Tongue (tissue), 3 donors: ENCODE measurements at places on chromosomes 6 and 20. TPM values are rescaled to one million over a fixed set of nuclear protein-coding genes. Genes with fewer than 3 reads are reported as not detected.

The HCRTR2 gene
- total RNA-seq: not detected

The KIFC1 gene
- 12.2 TPM for total RNA-seq

The AGER gene
- 4.8 TPM for total RNA-seq

The STX11 gene
- 2.8 TPM for total RNA-seq

The ADISSP gene
- 13.5 TPM for total RNA-seq

The PHACTR3 gene
- 8.5 TPM for total RNA-seq

DNA sequence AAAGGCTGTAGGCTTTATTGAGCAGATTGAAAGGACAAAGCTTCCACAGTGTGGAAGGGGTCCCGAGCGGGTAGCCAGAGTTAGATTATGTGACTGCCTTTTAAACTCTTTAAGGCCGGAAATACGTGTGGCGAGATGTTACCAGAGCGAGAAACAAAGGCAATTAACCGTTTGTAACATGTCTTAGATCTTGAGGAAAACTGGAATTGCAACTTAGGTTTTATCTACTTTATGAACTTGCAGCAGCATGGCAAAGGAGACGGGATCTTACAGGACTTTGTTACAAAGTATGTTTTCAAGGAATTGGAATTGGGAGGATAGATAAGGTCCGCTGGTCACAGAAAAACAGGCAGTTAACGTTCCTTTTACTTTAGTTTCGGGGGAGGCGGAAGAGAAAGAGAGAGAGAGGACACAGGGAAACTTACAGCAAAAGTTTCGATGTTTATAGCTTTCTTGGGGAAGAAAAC lies 594.7 kb upstream of the ADGRB3 start:
- peak; percentile 1 for DNase-seq

DNA sequence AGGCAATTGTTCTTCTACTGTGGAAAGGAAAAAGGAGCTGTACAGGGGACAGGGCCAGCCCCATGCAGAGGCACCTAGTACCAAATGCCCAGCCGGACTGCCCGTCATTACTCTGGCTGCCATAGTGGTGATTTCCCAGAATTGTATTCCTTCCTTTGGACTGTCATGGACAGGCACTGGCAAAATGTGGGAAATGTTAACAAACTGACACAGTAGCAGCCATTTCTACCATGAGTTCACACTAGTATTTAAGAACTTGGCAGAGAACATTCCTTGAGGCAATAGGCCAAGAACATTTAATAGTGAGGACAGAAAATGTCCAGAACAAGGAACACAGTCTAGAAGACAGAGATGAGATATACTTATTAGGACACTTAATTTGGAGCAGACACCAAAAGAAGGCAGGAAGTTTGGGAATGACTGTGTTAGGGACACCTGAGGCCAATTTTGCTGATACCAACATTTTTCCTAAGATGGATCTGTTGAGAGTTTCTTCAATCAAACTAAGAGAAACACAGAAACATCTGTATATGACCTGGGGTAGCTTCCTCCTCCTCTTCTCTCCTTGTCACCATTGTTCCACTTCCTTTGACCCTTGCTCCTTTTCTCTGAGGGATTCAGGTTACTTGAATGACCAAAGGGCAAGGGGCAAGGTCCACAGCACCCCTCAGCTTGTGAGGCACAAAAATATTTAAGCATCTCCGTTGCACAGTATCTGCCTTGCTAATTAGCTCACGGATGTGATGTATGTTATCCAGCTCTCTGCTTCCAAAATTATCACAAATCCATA lies 14.9 kb downstream of the ADTRP start:
- peak; percentile 24 for DNase-seq

- no peak for DNase-seq
These were observed 26.1 kb upstream of the ZBTB2 start for GRCh38 chr6:151417477-151417876.

GRCh38 chr6:39221115-39221514 lies 8.2 kb downstream of the KCNK5 start:
- DNase-seq: no peak
